Fibroblast of lung (primary cell): ENCODE measurements at places on chromosomes 3 and 15.

DNA sequence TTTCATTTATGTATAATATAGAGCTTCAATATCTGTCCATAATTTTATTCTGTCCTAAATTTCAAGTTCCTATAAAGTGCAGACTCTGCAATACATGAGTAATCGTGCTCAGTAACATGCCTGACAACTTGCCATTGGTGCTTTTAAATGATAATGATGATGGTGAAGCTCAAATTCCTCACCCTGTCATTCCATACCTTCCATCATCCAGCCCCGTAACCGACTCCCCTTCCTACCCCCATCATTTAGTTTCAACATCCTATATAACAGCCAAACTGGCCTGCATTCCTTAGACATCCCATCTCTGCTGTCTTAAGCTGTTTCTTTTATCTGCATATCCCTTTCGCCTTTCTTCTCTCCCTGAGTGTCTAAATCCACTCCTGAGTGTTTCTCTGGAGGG, 67.2 kb upstream of the DLG1 start:
- H3K4me3 ChIP-seq: no peak overlapping the region
- no peaks in the 10 kb centered on the region for H3K36me3 ChIP-seq
- no peak overlapping the region for H3K27ac ChIP-seq
- DNase-seq: no peak

DNA sequence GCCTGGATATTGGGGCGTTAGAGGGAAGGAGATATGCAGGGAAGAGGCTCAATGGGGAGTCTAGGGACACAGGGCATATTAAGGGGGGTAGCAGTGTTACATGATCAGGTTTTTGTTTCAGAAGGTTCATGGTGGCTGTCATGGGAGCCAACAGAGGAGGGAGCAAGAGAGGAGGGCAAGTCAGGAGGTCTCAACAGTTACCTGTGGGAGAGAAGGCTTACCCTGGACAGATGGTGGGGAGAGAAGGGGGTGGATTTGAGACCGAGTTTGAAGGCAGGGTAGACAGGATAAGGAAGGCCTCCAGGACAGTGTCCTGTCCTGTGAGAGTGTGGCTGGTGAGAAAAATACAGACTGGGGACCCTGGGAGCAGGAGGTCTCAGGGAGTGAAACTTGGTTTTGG, 3.8 kb upstream of the WNT7A start:
- no peak overlapping the region for H3K4me3 ChIP-seq
- no peaks in the 10 kb centered on the region for H3K4me1 ChIP-seq
- peaks cover 17% of the 10 kb centered on the region for H3K27me3 ChIP-seq
- DNase-seq: no peak
- H3K27ac ChIP-seq: no peak overlapping the region

- no peak overlapping the region for H3K4me3 ChIP-seq
- H3K27ac ChIP-seq: no peak overlapping the region
- H3K36me3 ChIP-seq: no peaks in the 10 kb centered on the region
- no peaks in the 10 kb centered on the region for H3K27me3 ChIP-seq
- DNase-seq: peak; percentile 32
Observed at GRCh38 chr3:79392479-79392878, 375.3 kb downstream of the ROBO1 start.

- no peaks in the 10 kb centered on the region for H3K36me3 ChIP-seq
- DNase-seq: peak; percentile 52
- H3K27ac ChIP-seq: no peak overlapping the region
- no peaks in the 10 kb centered on the region for H3K4me1 ChIP-seq
- H3K27me3 ChIP-seq: peaks cover 52% of the 10 kb centered on the region
Observed at GRCh38 chr3:46882377-46883053, 5.0 kb downstream of the PTH1R start.

DNA sequence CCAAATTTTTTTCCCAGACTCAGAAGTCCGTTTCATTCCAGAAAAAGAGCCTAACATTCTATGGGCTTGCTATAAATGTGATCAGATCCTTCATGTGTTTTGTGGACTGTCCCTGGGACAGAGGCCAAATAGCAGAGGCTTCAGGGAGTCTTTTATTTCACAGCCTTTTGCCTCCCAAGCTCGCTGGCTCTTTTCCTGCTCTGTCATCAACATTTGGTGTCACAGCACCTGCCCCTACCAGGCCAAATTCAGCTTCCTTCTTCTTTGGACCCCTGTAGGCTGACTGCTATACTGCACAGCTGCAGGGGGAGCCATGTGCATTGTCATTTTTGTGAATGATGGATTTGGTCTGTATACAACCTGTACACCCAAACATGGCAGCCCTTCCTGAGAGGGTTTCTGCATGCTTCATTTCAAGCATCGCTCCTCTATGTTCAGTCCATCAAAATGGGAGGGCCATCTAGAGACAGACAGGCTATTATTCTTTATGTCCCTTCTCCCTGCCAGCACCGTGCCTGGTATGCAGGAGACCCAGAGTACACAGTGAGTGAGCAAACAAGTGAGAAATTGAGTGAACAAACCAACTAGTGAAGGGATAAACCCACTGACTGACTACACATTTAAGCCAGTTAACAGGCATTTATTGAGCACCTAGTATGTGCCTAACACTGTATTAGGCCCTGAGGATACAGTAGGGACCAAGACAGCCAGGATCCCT, 17.9 kb upstream of the RPP14 start:
- H3K4me3 ChIP-seq: no peak overlapping the region
- H3K36me3 ChIP-seq: no peaks in the 10 kb centered on the region
- no peaks in the 10 kb centered on the region for H3K4me1 ChIP-seq

DNA sequence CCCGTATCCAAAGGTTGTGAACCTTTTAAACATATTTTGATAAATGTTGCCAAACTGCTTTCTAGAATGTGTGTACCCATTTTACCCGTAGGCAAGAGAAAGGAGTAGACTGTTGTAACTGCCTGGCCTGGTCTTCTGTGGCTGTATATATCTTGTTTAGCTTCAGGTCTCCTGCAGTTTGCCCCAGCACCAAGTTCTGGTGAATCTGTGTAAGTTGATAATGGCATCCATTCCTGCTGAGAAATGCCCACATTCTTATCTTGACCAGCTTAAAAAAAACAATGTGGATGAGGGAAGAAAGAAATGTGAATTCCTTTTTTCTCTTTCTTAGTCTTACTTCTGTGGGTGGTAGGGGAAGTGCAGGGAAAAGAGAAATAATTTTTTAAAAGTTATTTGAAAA, 53.3 kb upstream of the TLE3 start:
- no peak for DNase-seq
- peaks cover 11% of the 10 kb centered on the region for H3K4me1 ChIP-seq
- no peaks in the 10 kb centered on the region for H3K36me3 ChIP-seq
- H3K27me3 ChIP-seq: peaks cover 5% of the 10 kb centered on the region

- no peaks in the 10 kb centered on the region for H3K36me3 ChIP-seq
- H3K4me1 ChIP-seq: no peaks in the 10 kb centered on the region
- DNase-seq: peak; percentile 2
- H3K4me3 ChIP-seq: no peak overlapping the region
- H3K27ac ChIP-seq: no peak overlapping the region
- H3K27me3 ChIP-seq: peaks cover 11% of the 10 kb centered on the region
Observed at GRCh38 chr3:124200407-124200806, 208.5 kb upstream of the ROPN1 start.

GRCh38 chr3:37944391-37944842, 46.2 kb upstream of the VILL start:
- no peaks in the 10 kb centered on the region for H3K36me3 ChIP-seq
- H3K27ac ChIP-seq: peak overlapping the region; percentile 5
- H3K27me3 ChIP-seq: no peaks in the 10 kb centered on the region
- no peak overlapping the region for H3K4me3 ChIP-seq
- H3K4me1 ChIP-seq: peaks cover 28% of the 10 kb centered on the region
- no peak for DNase-seq

GRCh38 chr15:75644376-75644775, 3.3 kb upstream of the SNX33 start:
- H3K27ac ChIP-seq: no peak overlapping the region
- H3K27me3 ChIP-seq: no peaks in the 10 kb centered on the region
- DNase-seq: peak; percentile 20
- H3K4me3 ChIP-seq: no peak overlapping the region

GRCh38 chr3:30694148-30694547, 87.7 kb downstream of the TGFBR2 start:
- peaks cover 4% of the 10 kb centered on the region for H3K4me1 ChIP-seq
- no peaks in the 10 kb centered on the region for H3K27me3 ChIP-seq
- H3K27ac ChIP-seq: no peak overlapping the region
- peaks cover 10% of the 10 kb centered on the region for H3K36me3 ChIP-seq

GRCh38 chr3:181851063-181851462, 139.3 kb downstream of the SOX2 start:
- no peaks in the 10 kb centered on the region for H3K27me3 ChIP-seq
- no peak overlapping the region for H3K27ac ChIP-seq
- no peaks in the 10 kb centered on the region for H3K36me3 ChIP-seq
- no peak overlapping the region for H3K4me3 ChIP-seq

DNA sequence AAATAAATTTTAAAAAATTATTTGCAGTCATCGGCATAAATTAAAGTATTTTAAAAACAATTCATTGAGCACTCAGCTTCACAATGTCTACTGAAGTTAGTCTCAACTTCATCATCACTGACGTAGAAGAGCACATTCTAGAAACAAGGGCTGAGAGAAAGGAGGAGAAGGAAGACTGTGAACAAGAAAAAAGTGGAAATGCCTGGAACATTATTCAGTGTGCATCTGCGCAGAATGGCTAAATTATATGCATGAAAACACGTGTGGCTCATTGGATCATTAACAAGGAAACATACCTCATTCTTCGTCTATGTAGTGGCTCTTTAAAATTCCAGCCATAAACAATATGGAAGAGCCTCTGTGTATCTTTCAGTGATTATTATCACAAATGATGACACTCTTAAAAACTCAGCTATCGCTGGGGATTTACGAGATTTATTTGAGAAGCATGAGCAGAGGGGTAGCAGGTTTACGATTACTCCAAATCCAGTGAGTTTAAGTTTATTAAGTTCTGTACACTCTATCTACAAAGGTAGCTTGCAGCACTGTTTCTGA, 404.2 kb upstream of the CDIN1 start:
- peaks cover 5% of the 10 kb centered on the region for H3K4me1 ChIP-seq
- H3K36me3 ChIP-seq: no peaks in the 10 kb centered on the region
- DNase-seq: no peak
- H3K27me3 ChIP-seq: no peaks in the 10 kb centered on the region
- no peak overlapping the region for H3K27ac ChIP-seq
- H3K4me3 ChIP-seq: no peak overlapping the region

DNA sequence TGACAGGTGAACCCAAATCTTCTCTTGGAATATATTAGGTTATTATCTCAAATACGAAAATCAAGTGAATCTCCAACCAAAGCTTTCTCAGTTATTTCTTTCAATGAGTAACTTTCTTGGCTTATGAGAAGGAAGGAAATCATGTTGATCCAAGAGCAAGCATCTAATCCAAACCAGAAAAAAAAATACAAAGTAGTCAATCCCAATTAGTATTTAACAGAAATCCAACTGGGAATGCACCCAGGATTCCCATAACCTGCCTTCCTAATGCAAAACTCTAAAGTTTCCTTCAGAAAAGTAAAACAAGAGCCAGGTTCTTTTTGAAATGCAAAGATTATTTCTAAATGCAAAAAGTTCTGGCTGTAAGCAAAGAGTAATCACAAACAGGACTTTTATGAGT, 289.3 kb downstream of the SHOX2 start:
- H3K27ac ChIP-seq: no peak overlapping the region
- no peaks in the 10 kb centered on the region for H3K4me1 ChIP-seq
- no peak overlapping the region for H3K4me3 ChIP-seq
- H3K36me3 ChIP-seq: no peaks in the 10 kb centered on the region
- H3K27me3 ChIP-seq: peaks cover 2% of the 10 kb centered on the region
- DNase-seq: no peak

DNA sequence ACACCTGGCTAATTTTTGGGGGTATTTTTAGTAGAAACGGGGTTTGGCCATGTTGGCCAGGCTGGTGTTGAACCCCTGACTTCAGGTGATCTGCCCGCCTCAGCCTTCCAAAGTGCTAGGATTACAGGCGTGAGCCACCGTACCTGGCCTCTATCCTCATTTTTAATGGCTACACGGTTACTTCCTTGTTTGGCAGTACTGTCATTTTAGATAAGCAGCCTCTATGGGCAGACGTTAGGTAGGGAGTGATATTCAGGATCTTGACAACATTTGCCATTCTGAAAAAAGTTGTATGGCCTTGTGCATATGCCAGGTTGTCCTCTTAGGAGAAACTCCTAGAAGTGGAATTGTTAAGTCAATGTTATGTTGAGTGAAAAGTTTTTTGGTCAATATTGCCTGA, 141.7 kb downstream of the ITPR1 start:
- no peak for DNase-seq
- no peak overlapping the region for H3K4me3 ChIP-seq
- H3K27ac ChIP-seq: no peak overlapping the region
- H3K27me3 ChIP-seq: no peaks in the 10 kb centered on the region

- no peak overlapping the region for H3K4me3 ChIP-seq
- no peaks in the 10 kb centered on the region for H3K4me1 ChIP-seq
- no peak overlapping the region for H3K27ac ChIP-seq
- H3K27me3 ChIP-seq: peaks cover 15% of the 10 kb centered on the region
- no peak for DNase-seq
Observed at GRCh38 chr3:10706156-10706739, 109.8 kb upstream of the SLC6A11 start.

- H3K27ac ChIP-seq: no peak overlapping the region
- peak; percentile 70 for DNase-seq
- peaks cover 14% of the 10 kb centered on the region for H3K4me1 ChIP-seq
- H3K36me3 ChIP-seq: no peaks in the 10 kb centered on the region
- no peaks in the 10 kb centered on the region for H3K27me3 ChIP-seq
Observed at GRCh38 chr3:41202834-41203345, 3.6 kb downstream of the CTNNB1 start.

GRCh38 chr3:54575618-54575960, 352.3 kb downstream of the LRTM1 start:
- no peak overlapping the region for H3K27ac ChIP-seq
- DNase-seq: no peak
- no peaks in the 10 kb centered on the region for H3K36me3 ChIP-seq
- no peak overlapping the region for H3K4me3 ChIP-seq
- no peaks in the 10 kb centered on the region for H3K4me1 ChIP-seq

GRCh38 chr3:107945417-107946094, 145.3 kb downstream of the CD47 start:
- no peaks in the 10 kb centered on the region for H3K36me3 ChIP-seq
- no peak for DNase-seq
- no peak overlapping the region for H3K27ac ChIP-seq
- H3K4me3 ChIP-seq: no peak overlapping the region

DNA sequence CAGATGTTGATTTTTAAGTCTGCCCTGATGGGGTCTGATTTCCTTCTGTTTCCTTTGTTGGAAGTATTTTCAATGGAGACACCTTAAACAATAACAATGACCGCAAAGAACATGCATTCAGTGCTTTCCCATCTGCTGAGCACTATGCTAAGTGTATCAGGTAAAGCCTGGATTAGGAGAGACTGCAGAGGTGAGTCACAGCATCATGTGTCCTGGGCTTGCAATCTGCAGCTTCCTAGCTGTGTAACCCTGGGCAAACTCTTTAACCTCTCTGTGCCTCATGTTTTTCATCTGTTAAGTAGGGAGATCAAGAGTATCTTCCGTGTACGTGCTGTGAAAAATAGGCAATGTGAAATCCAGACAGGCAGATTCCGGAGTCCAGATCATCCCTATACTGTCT, 13.3 kb upstream of the CHRNB4 start:
- DNase-seq: no peak
- H3K27ac ChIP-seq: no peak overlapping the region
- H3K4me1 ChIP-seq: no peaks in the 10 kb centered on the region
- H3K4me3 ChIP-seq: no peak overlapping the region
- no peaks in the 10 kb centered on the region for H3K27me3 ChIP-seq

GRCh38 chr3:156341831-156342416, 213.0 kb downstream of the SSR3 start:
- no peak overlapping the region for H3K27ac ChIP-seq
- H3K4me3 ChIP-seq: no peak overlapping the region
- no peaks in the 10 kb centered on the region for H3K36me3 ChIP-seq
- DNase-seq: no peak
- no peaks in the 10 kb centered on the region for H3K4me1 ChIP-seq
